ENCODE measurements at places on chromosomes 3 and 15.

DNA sequence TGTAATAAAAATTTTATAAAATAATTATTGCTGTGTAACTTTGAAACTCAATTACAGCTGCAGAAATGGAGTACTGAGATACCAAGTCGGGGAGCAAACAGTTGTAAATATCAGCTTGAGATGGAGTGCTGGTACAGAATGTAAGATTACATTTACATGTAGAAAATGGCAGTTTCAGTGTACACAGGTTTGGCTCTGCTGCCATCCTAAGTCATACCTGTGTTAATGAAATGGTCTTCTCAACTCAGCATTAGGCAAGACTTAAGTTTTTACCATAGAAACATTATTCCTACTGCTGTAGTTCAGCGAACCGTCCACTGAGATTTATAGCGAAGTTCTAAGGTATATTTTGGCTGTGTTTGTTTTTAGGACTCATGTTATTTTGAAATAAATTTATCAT lies 110.1 kb upstream of the TBL1XR1 start:
- no peak for DNase-seq

GRCh38 chr3:52983336-52983807 lies 62.5 kb downstream of the SFMBT1 start:
- DNase-seq: peak; percentile 13

DNA sequence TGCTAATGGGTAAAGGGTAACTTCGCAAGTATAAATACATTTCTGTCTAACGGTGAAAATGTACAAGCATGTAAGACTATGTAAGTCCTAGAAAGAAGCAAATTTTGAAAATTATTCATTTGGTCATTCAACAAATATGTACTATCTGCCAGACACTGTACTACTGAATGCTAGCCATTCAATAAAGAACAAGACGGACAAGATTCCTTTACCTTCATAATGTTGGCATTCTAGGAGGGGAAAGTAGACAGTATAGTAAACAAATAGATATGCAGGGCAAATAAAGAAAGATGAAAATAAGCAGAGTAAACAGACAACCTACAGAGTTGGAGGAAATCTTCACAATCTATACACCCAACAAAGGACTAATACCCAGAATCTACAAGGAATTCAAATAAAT lies 32.7 kb downstream of the C3orf70 start:
- DNase-seq: no peak

GRCh38 chr3:30832961-30833575 lies 61.4 kb downstream of the GADL1 start:
- no peak for DNase-seq

- DNase-seq: no peak
Observed at GRCh38 chr3:2826453-2826852, 283.7 kb downstream of the IL5RA start.

- no peak for DNase-seq
Observed at GRCh38 chr3:140753865-140754754, 76.2 kb downstream of the TRIM42 start.

DNA sequence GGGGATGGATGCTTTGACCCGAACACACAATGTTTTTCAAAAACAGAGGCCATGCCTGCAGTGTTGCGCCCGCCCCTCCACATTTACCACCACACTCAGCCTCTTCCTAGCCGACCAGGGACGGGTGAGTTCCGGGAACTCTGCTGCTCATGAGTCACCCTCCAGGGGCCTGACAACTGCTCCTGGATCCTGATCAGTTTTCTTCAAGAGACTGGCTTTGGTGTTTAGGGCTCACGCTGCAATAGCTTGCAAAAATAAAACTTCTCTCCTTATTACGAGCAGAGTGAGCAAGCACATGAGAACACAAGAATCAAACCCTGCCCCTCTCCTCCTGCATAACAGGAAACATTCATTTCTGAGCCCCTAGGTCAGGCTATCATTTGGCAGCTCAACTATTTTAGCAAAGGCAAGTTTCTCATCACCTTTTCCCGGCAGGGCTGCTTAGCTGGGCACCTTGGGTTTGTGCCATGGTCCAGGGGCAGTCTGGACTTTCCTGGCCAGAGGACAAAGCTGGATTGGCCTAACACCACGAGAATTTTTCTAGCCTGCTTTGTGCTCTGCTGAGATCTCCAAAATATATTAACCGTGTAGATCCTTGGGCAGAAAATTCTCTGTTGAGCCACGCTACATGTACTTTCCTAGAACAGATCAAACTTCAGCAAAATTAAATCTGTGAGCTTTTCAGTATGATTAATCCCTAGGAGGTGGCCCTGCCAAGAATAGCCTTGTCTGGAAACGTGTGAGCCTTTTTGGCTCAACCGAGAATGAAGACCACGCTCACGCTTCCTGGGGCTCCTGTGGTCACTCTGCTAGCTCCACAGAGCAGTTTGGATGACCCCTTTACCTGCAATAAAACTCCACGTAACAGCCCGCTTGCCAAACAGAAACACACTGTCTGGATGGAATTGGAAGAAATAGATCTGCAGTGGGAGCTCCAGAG lies 52.7 kb upstream of the SPATA12 start:
- DNase-seq: peak; percentile 27

GRCh38 chr3:172100482-172100881 lies 61.1 kb downstream of the FNDC3B start:
- no peak for DNase-seq

DNA sequence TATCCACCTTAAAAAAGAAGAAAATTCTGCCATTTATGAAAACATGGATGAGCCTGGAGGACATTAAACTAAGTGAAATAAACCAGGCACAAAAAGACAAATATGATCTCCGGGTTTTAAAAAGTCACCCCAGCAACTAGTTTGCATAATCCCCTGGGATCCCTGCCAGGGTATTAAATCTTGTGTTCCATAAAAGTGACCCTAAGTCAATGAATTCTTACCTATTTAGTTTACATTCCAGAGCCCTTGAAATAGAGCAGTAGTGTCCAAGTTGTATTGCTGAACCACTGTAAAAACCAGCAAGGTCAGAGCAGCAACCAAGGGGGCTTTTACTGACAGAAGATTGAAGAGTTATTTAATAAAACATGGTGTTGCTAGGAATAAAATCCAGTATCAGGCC lies 716.8 kb upstream of the BCHE start:
- DNase-seq: no peak

DNA sequence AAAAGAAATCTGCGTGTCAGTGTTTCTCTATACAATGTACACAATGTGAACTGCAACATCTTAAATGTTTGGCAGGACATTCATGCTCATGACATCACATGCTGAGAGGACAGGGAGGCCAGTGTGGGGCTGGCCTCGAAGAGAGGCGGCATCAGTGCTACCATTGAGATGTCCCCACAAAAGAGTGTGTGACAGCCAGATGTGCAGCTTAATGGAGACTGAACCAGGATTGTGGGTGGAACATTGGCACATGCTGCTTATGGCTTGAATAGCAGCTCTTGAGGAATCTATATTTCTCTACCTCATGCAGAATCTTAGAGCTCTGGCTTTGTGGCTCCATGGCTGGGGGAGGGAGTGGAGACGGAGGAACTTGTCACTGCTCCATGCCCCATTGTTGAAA lies 18.5 kb downstream of the CLDN11 start:
- no peak for DNase-seq

GRCh38 chr15:57278439-57278838 lies 97.9 kb upstream of the CGNL1 start:
- DNase-seq: no peak

DNA sequence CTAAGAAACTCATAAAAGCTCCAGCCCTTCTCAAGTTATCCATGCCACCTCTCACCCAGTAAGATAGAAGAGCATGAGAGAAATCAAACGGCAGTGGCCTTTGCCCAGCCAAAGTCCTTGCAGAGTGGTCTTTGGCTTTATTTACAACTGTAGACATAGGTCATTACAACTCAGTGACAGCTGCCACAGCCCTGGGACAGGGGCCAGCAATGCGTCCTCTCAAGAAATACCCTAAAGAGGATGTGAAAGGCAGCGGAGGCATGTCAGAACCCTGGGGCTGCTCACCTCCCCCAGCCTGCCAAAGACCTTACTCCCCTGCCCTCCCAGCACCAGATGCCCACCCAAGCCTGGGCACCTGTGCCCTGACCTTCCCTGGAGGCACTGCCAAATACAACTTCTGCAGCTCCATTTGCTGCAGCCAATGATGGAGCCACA lies 6.3 kb downstream of the ACAA1 start:
- no peak for DNase-seq

GRCh38 chr3:29185706-29186105 lies 95.2 kb upstream of the RBMS3 start:
- no peak for DNase-seq

DNA sequence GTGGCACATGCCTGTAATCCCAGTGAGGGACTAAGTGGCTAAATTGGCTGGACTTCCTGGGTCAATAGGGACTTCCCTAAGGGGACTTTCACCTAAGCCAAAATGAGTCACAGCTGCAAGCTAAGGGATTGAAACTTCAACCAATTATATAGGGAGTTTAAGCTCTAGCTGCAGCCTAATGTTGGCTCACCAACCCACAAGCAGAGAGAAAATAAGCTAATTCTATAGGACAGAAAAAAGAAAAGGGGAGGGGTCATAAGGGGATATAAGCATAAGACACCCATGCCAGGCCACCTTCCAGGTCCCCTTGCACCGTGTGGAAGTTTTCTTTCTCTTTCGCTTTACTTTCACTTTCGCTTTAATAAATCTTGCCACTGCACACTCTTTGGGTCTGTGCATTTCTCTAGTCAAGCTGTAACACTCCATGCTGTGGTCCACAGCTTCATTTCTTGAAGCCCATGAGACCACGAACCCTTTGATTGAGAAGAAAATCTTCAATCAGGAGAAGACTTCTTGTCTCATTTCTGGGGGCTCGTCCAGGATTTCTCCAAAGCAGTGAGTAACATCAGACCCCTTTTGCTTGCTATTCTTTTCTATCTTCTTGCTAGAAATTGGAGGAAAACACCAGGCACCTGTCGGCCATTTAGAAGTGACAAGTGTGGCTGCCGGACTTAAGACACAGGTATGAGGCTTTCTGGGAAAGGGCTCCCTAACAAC lies 192.3 kb downstream of the IGSF11 start:
- no peak for DNase-seq

- no peak for DNase-seq
Observed at GRCh38 chr15:94026458-94027304, 204.7 kb upstream of the MCTP2 start.

DNA sequence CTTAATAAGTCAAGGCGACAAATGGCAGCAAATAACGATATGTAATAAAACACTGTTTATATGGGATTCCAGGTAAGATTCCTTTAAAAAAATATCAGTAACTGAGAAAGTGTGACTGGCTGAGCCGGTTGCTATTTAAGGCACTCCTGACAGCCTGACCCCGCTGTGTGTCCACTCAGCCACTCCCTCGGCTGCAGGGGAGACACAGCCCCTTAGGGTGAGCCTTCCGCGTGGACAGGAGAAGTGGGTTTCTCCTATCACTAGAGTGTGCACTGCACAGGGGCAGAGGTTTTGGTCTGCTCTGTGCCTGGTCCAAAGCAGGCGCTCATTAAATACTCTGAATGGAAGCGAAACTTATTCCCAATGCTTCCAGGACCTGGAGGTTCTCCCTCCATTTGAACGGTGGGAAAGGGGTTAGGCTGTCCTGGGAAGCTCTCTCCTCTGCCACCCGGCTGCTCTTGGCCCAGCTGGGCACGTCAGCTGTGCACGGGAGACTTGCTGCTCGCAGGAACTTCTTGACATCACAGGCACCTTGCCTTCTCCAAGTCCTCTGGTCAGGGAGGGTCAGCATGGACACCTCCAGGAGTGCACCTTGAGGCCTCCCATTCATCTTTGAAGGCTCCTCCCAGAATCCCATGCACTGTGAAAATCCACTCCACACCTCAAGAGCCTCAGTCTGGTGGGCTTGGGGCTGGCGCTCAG lies 43.3 kb upstream of the SLCO2A1 start:
- DNase-seq: no peak

- no peak for DNase-seq
Observed at GRCh38 chr3:22858486-22858885, 344.6 kb upstream of the UBE2E2 start.

DNA sequence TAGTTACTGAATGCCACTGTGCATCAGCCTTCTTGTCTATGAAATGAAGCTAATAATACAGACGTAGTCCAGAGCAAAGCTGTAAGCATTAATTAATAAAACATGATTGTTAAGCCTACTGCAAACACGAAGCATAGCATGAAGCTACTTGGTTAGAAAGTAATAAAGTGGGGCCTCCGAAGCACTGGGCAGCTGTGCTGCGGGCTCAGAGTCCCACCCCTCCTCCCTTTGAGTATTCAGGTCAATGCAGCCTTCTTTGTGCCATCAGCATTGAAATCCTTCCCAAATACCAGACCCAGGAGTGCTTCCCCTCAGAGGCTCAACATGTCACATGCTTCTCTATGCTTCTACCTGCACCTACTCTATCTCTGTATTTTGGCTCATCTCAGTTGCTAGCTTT lies 1112.6 kb downstream of the IGSF11 start:
- no peak for DNase-seq

- no peak for DNase-seq
Observed at GRCh38 chr3:56484525-56485032, 16.3 kb upstream of the ERC2 start.

DNA sequence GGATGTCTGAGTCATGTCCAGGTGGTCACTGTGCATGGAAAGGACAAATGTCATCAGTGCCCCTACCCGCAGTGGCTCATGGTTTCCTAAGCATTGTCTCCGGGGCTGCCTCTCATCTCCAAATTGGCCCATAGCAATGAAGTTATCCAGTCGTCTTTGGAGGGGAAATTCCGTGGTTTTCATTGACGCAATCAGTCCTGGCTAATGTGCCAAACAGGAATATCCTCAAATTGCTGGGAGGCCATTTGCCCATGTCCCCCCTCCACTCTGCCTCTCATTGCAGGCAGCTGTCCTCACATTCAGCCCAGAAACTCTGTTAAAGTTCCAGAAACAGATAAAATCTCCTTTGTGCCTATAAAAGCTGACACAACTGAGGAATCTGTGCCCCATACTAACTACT lies 81.6 kb downstream of the MCTP2 start:
- no peak for DNase-seq

- no peak for DNase-seq
Observed at GRCh38 chr3:118946449-118946848, 88.2 kb downstream of the IGSF11 start.

DNA sequence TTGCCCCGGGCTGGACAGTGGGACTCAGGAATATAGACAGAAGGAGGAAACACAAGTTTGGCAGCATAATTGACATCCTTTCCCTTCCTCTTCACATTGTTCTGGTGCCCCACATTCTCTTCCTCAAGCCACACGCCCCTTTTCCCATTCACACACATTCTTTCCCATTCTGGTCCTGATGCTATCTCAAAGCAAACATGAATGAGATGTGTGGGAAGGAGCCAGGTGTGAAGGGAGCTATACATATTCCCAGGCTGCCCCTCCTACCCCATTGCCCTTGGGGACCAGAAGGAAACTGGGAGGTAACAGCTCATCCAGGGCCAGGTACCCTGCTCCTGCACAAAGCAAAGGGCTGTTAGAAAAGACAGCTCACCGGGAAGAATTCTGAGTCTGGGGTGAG lies 23.4 kb upstream of the CLK3 start:
- no peak for DNase-seq

DNA sequence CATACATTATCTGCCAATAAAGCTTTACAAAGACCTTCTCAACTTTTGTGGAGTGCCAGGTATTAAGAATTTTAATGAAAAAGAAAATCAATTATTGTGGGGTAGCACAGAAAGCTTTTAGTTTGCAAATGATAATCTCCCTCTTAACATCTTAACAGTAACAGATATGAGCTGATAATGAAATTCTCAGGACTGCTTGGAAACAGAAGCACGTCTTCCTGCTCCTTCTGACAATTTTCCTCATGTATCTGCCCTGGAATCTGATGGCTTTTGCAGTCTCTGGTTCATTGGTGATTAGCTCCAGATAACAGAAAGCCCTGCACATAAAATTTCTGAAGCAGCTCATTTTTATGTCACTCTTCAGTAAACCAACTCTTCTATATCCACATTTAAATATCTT lies 432.4 kb upstream of the PDZRN3 start:
- no peak for DNase-seq

Data from stimulated activated CD4-positive, alpha-beta T cell treated with anti-CD3 and anti-CD28 coated beads, Interleukin-4, amount 100 ng/mL, for 4 hours (primary cell).